Stimulated activated CD4-positive, alpha-beta T cell treated with anti-CD3 and anti-CD28 coated beads, Interleukin-15, amount 100 ng/mL, for 24 hours (primary cell): ENCODE measurements at places on chromosomes 5 and 9.

DNA sequence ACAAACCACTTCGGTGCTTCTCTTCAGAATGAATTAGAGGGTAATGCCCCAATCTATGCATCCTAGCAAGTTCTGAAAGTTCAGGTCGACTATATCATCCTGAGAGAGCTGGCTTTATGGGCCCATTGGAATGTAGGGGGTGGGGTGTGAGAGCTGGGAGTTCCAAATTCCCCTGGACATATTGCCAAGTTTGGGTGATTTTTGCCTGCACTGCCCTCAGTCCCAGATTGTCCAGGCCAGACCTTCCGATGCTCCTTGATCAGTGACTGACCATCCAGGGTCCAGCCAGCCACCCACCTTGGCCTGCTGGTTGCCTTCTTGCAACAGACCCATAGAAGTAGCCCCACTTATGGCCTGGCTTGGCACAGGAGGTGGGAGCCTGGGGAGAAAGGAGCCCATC lies 47.8 kb upstream of the CXCL14 start:
- DNase-seq, result no peak

DNA sequence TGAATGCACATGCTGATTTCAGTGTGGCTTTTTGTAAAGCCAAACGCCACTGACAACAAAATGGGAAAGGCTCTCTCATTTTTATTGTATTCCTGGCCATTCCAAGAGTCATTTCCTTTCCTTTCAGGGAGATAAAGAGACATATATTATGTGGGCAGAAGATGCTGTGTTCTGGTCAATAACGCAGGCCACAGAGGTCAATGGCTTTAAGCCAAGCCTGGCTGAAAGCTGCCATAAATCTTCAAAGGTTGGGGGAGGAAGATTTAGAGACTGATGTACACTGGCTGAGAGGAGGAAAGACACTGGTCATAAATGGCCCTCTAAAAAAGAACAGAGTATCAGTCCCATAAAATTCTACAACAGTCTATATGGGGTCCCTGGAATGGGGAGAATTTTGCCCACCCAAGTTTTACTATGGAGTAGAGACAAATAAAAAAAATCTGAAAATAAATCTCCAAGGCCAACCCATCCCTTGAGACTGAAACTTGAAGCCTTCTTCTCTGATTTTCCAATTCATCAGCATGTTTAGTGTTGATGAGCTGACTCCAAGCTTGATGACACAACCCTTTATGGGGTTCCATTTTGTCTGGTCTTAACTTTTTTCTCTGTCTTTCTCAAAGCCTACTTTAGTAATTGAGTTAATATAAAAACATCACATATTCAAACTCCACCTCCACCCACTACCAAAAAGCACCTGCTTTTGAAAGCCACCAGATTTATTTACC lies 152.1 kb upstream of the SLC24A2 start:
- DNase-seq, result no peak

DNA sequence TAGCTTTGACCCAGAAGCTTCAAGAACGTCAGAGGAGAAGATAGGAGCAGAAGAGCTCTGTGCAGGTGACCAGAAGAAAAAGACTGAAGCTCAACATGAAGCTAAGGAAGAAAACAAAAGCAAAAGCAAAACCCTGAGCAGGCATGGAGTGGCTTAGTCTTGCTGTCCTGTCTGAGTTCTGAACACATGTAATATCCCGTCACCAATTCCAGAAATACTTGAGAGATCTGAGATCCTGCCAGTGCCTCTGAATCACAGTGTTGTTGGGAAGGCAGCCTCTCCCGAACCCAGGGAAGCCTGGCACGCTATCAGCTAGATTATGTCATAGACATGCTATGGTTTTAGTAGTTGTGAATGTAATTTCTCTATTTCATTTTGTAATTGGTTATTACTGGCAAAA lies 235.7 kb downstream of the ICE1 start:
- no peak for DNase-seq

GRCh38 chr5:175920231-175920811 lies 47.8 kb downstream of the THOC3 start:
- peak; percentile 23 for DNase-seq

DNA sequence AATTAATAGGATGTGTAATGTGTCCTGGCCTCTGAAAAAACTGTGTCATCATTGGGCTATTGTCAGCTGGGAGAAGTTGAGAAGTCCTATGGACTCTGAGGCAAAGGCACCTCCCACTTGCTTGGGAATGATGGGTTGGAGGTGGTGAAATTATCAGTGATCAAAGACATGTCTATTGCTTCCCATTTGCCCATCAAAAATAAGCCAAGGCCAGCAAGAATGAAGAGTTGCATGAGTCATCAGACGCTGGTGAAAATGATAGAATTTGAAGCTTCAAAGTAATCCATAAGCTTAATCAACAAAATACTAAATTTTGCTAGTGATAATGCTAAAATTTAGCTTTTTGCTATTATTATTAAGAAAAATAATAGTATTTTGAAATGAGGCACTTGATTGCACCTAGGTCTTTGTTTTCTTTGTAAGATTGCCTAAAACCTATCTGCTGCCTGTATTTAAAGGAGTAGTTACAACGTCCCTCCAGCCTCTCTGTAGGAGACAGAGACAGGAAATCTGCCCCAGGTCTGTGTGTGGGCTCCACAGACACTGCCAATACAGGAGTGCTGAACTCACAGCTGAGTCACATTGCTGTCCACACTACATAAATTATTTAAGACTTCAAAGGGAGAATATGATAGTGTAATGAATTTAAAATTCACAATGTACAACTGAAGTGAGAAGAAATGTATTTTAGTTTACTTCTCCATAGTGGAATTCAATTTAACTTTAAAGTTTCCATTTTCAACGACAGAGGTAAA lies 48.4 kb upstream of the APC start:
- DNase-seq, result no peak

DNA sequence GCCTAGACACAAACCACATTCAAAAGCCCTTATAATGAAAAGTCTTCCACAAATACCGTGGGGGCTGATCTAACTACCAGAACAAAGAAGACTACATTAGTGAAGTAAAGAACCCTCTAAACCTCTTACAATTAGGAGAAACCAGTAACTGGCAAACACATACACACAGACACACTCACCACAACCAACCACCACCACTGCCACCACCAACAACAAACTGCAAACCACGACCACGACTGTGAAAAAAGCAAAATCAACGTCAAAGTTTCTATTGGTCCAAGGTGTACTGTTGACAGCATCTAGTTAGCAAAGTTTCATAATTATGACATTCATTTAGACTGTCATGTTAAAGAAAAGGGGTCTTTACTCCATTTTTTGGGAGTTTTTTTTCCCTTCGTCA lies 2.7 kb downstream of the CDO1 start:
- peak; percentile 9 for DNase-seq

GRCh38 chr9:81632599-81632998 lies 56.7 kb downstream of the TLE1 start:
- DNase-seq, result no peak
